ENCODE measurements at places on chromosomes 13 and 19.

DNA sequence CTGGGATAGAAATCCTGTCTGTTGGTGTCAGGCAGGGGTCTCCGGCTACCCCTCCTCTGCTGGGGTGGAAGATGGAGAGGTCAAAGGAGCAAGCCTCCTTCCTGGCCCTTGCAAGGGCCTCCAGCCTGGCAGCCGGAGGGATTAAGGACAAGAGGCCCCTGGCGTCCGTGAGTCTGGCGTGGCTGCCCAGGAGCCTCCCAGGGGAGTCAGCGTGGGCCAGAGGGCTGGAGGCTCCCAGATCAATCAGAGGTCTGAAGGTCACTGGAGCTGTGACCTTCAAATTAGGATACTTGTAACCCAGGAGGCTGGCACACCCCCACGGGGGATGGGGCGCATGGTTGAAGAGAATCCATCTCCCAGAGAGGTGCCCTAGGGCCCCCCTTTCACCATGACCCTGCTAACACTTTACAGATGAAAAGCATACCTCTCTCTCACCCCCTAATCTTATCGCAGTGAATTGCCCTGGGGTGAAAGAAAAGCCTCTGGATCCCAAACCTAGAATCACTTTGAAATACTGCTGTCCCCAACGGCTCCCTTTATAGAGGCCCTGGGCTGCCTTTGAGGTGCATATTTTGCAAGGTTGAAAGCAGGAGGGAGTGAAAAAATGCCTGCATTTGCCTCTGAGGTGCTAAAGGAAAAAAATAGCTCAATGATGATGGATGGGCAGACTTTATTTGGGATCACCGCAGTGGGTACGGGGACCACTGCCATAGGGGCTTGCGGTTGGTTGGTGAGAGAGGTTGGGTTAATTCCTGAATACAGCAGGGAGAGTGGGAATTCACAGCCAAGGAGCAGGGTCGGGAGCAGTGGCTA lies 44.9 kb upstream of the PEG3 start:
- DNase-seq: no peak

- DNase-seq: peak; percentile 50
Measured at GRCh38 chr19:40740747-40741146, 9.5 kb downstream of the ACTMAP start.

DNA sequence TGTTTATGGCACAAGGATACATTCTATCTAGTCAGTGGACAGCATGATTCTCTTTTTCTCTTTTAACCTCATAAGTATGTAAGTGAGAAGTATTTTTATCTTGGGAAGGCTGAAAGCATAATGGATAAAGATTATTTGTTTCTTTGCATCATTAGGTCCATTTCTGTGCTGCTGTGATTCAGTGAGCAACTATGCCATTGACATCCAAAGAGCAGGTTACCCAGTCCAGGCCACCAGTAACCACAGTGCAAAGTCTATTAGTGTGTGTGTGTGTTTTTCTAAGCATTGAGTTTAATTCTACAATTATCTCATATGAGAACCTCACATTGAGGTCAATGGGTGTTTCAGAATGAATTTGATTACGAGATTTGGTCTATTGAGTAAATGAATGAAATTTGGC lies 158.8 kb upstream of the DACH1 start:
- no peak for DNase-seq

- DNase-seq: no peak
Measured at GRCh38 chr13:85278851-85279250, 520.4 kb downstream of the SLITRK6 start.

GRCh38 chr19:18712981-18713380 lies 29.5 kb downstream of the CRTC1 start:
- no peak for DNase-seq

DNA sequence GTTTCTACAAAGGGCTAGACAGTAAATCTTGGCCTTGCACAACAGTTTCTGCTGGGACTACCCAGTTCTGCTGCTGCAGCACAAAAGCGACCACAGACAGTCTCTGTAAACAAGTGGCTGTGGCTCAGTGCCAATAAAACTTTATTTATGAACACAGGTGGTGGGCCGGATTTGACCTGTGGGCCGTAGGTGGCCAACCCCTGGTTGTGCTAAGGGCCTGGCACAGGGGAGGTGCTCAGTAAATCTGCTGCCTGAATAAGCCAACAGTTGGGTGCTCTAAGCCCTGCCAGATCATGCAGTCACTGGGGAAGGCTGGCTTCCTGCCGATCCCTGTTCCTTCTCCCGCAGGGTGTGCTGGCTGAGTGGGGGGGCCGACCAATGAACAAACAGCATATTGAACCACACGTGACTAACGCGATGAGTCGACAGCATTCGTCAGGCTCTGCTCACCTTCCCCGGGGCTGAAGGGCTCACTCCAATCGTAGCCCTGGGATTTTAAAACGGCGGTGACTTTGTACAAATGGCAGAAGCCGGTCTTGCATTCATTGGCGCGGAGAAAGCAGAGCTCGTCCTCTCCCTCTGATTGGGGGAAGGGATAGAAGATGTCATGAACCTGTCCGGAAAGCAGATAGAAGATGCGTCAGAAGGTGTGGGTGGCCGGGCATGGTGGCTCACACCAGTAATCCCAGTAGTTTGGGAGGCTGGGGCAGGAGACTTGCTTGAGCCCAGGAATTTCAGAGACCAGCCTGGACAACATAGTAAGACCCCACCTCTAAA lies 24.3 kb upstream of the MYDGF start:
- DNase-seq: peak; percentile 49

GRCh38 chr13:110538632-110539031 lies 22.9 kb downstream of the RAB20 start:
- no peak for DNase-seq

All from C1 segment of cervical spinal cord (tissue), 14 donors.